ENCODE measurements at places on chromosomes 2 and 18.

DNA sequence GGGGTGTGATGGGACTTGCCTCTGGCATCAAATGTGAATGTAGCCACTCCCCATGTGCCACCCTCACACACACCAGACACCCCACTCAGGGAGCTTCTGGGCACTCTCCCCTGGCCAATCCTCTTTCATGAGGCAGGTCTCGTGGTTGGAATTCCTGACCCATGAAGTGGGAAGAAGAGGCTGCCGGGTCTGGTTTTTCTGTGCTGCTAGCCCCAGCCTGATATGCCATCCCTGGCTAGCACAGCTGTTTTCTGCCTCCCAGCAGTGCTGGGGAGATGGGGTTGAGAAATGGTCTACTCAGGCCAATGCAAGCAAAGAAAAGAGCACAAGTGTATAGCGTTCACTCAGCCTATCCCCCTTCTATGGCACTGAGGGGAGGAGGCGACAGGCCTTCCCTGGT, 1.2 kb upstream of the C2orf72 start:
- no peak for DNase-seq

DNA sequence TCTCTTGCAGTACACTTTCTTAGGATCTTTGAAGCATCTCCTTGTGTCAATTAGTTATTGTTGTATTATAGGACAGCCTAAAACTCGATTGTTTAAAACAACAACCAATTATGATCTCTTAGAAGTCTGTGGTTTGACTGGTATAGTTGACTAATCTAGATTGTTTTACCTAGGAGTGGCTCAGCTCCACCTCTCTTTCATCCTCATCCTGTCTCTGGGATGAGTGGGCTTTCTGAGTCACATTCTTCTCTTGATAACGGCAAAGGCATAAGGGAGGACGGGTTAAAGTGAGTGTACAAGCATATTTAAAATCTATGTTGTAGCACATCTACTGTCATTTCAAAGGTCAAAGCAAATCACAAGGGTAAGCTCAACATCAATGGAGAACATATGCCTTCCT, 102.3 kb upstream of the GULP1 start:
- DNase-seq, result no peak

GRCh38 chr2:192000196-192000980, 153.5 kb upstream of the CAVIN2 start:
- no peak for DNase-seq

DNA sequence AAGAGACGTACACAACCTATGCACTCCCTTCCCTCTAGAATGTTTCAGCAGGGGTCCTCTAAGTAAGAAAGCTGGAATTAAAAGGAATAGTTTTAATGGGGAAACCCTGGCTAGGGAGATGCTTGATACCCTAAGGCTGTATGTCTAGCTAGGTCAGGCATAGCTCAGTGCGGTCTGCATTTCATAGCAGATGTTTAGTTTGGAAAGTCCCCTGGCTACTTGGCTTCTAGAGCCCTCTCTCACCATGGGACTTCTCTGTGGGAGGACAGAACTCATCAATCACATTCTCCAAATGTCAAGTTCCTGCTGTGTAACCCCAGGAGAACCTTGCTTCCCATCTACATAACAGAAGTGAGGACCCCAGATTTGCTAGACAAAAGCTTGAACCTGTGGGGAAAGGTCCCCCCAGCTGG, 24.1 kb upstream of the ANXA4 start:
- no peak for DNase-seq

DNA sequence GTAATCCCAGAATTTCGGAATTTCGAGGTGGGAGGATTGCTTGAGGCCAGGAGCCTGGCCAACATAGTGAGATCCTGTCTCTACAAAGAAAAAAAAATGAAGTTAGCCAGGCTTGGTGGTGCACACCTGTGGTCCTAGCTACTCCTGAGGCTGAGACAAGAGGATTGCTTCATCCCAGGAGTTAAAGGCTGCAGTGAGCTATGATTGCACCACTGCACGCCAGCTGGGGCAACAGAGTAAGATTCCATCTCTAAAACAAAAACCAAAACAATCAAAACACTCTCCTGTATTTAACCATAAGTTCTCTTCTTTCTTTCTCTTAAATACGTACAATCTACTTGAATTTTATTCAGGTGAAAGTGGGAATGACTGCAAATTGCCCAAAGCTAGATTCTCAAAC, 33.8 kb upstream of the NEDD4L start:
- no peak for DNase-seq

DNA sequence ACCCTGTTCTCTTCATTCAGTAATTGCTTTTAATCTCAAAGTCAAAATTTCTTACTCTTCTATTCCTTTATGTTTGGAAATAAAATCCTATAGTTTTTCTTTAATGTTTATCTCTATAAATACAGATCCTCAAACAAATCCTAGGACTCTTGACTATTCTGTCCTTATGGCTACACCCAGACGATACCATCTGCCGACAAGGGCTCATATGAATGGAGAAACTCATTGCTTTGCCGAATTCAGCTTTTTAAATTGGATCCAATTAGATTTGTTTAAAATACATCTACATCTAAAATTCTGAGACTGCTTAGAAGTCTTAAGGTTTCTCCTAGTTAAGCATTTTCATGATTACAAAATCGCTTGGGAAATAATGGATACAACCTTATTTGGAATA, 9.0 kb downstream of the ALKAL2 start:
- DNase-seq, result no peak

- no peak for DNase-seq
Measured at GRCh38 chr18:12589448-12589847, 68.5 kb downstream of the SPIRE1 start.

DNA sequence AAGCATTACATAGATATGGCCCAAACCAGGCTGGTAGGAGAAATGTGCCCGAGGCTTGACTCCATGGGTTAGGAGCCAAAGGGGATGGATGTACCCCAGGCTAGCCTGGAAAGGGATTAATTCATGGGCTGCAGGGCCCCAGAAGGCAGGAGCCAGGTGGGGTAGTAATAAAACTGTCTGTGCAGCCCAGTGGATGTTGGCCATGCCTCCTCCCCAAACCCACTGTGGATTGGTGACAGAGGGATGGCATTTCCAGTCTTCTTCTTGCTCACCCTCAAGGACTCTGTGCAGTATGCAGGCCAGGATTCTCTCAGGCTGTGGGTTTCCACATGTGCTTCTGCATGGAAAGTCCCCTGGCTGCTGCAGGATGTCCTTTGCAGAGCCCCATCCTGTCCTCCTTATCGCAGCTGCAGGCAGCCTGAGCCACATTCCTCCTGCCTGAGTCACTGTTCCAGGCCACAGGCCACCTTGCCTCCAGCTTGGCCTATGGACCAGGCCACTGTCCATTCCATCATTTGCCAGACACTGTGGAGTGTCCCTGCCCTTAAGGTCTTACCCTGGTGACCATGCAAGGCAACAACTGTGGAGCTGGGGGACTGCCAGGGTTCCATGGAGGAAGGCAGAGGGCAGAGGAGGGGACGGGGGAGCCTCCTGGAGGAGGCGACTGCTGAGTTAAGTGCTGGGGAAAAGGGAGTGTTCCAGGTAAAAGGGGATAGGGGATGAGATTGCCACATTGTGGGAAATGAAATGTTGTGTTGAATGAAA, 38.9 kb downstream of the INO80C start:
- peak; percentile 68 for DNase-seq

GRCh38 chr2:232587512-232587911, 37.0 kb downstream of the EIF4E2 start:
- DNase-seq, result no peak

DNA sequence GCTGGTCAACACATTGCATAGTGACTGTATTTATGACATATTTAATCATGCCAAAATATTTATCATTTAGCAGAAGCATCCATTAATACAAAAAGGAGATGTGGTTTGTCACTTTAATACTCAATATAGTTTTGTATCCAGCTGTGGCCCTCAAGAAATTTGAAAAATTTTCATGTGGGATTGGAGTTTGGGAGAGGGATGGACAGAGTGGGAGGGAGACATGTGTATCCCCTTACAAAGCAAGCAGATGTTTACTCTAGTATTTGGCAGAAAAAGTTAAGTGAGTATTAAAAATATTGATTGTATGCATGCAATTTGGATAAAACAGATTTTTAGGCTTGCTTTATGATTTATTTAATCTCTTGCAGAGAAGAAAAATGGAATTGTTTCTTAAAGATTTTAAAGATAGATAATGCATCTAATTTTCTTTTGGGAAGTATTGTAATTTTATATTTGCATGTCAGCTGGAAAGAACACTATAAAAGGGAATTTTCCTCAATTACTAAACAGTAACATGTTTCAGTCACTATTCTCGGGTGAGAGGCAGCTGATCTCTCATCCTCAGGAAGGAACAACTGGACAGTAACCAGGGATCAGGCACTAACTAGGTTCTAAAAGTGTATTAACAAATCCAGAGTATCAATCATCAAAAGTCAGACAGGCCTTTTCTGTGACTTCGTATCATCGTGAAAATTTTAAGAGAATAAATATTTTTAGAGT, 1184.7 kb upstream of the NXPH2 start:
- DNase-seq, result no peak

DNA sequence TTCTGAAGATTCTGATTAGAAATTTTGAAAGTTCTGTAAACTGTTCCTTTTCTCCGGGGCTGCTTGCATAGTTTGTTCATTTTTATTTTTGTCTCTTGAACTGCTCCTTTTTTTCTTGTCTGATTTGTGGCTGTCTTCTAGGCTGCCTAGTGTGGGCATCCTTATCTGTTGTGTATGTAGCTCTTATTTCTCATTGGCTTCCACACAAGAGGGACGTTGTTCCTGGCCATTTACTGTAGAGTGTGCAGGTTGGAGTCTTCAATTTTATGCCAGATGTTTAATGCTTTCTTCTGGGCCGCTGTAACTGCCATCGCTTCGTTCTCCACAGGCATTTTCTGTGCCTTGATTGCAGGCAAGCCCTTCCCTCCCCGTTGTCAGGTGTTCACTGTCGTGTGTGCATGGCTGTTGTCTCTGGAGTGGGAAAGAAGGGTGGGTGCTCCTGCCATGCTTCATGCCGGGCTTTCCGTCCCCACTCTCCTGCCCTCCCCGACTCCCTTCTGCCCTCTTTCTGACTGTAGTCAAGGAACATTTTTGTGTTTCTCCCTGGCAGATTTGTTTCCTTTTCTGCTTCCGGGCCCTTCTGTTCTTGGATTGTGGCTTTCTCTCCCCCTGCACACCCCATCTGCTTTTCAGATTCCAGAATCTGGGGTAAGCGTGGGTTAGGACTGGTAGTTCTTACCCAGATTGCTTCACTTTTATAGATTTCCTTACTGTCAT, 15.5 kb downstream of the CEP192 start:
- no peak for DNase-seq

DNA sequence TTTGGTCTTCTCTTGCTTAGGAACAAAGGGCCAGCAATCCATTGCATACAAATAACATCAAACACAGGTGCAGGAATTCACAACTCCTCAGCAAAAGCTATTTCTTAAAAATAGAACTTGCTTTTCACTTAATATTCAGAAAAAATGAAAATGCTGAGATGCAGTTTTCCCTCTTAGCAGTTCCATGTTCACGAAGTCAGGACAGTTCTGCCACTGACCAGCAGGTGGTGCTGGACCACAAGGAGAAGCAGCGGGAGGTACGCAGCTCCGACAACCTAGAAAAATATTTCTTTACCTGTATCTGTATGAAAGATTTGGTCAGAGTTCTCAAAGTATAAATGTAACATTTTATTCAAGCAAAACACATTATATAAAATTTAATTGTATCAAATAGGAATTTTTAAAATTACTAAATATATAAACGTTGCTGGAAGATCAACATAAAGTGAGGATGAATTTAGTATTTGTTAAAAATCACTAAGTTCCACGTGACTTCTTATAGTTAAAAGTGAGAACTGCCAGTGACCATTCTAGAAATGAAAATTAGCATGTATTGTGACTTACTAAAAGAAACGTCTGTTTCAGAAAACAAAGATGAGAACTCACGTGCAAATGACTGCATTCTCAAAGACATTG, 48.8 kb downstream of the ADNP2 start:
- DNase-seq, result peak; percentile 30

DNA sequence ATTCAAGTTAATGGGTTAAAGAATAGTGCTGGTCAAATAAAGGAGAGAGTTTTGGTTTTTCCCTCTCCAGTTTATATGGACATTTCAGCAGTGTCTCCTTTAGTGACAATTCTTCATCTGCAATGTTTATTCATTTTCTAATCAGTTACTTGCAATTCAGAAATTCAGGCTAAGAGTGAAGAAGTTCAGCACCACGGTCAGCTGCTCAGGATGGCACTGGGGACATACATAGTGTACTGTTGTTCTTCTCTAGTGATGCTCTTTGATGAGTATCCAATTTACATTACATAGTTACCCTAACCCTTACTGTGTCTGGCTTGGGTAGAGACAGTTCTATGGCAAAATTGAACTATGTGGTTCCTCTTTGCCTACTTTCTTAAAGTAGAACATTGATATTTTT, 412.7 kb downstream of the CNTNAP5 start:
- no peak for DNase-seq

- DNase-seq, result no peak
Measured at GRCh38 chr18:67475673-67476072, 40.8 kb downstream of the DSEL start.

GRCh38 chr18:305003-305501, 37.2 kb upstream of the THOC1 start:
- no peak for DNase-seq

DNA sequence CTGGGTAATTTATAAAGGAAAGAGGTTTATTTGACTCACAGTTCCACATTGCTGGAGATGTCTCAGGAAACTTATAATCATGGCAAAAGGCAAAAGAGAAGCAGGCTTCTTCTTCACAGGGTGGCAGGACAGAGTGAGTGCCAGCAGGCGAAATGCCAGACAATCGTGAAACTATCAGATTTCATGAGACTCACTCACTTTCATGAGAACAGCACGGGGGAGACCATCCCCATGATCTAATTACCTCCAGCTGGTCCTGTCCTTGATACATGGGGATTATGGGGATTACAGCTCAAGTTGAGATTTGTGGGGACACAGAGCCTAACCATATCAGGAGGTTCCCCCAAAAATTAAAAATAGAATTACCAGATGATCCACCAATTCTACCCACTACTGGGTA, 675.5 kb upstream of the SLC8A1 start:
- DNase-seq, result no peak

DNA sequence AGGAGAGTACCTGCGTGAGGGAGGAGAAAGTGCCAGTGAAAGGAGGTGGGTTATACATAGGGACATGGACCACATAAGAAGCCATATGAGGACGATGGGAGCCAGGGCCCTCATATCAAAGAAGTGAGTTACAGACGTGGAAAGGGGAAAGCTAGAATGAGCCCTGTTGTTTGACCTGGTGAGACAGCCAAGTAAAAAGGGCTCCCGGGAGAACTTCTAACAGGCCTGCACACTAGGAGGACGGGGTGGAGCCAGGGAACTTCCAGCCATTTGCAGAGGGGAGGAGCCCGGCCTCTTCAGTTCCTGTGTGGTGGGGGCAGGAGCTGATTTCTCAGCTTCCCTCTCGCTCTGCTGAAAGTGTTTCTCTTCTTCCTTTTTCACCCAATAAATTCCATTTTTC, 84.1 kb upstream of the SLC66A3 start:
- DNase-seq, result no peak

Measured in HTR-8/SVneo (cell line).